Natural killer cell (primary cell): ENCODE measurements at places on chromosomes 7 and 10.
A peak's percentile ranks its signal among the peaks of the same experiment; 100 is the strongest.

GRCh38 chr7:11616466-11616865 lies 215.5 kb downstream of the THSD7A start:
- DNase-seq = no peak

DNA sequence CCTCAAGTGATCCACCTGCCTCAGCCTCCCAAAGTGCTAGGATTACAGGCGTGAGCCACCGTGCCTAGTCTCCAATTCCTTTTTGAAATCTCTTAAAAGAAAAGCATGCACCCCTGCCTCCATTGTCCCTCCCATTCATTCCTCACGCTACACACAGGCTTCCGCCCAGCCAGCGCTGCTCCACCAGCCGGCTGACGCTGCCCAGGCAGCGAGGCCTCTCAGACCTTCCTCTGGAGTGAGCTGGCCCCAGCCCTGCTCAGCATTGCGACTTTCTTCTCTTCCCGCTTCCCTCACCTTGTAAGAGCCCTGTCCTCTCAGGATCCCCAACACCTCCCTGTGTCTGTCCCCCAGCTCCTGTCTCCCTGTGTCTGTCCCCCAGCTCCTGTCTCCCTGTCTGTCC lies 23.6 kb downstream of the RGS10 start:
- no peak for DNase-seq

GRCh38 chr10:43846187-43846680 lies 197.6 kb upstream of the ZNF32 start:
- DNase-seq = peak; percentile 50

DNA sequence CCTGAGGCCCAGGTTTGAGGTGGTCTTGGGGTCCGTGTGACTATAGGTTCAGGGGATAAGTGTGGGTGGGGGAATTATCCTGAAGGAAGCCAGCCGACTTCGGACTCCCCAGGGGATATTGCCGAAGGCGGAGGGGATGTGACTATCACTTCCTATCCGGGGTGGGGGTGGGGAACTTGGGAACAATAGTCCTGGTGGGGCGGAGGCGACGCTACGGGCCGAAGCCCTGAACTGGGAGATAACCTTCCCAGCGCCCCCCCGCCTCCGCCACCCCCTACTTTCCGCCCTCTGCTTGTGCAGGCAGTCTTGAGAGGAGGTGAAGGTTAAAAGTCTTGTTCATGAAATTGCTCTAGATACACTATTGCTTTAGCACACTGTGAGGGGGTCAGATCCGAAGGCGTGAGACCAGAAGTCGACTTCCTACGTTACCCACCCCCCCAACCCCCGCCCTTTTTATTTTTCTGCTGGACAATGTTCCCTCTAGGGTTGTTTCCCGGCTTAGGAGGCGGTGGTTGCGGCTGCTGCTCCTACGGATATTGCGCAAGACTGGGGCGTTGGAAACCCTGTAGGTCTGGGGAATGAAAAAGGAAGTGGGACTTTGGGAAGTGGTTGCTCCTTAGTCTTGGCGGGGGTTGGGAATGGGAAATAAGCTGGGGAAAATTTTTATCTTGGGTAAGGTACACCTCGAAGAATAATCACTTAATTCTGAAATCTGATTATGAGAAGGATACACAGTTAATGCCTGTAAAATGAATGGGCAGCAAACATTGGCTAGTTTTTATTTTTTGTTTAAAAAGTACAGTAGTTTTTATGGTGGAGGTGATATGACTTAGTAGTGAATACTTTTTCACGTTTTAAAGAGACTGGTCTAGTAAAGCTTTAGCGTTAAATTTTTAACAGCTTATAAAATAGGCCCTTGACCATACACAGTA lies 1.5 kb downstream of the PTPN12 start:
- no peak for DNase-seq

DNA sequence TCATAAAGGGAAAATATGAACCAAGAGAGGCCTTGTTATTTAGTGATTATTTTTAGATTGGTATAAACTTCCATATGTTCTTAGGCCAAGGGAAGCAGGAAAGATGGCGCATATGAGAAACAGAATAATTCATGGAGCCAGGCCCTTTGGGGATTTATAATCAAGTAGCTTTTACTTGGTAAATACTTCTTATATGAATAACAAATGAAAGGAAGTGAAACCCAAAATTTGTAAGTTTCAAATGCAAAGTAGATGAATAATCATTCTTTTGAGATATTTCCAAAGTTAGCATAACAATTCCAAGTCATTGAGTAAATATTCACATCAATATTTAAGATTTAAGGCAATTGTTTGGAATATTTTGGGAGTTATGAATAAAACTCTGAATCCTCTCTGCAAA lies 13.9 kb upstream of the OPTN start:
- no peak for DNase-seq

GRCh38 chr10:133259602-133259989 lies 17.1 kb downstream of the ADAM8 start:
- DNase-seq = no peak

DNA sequence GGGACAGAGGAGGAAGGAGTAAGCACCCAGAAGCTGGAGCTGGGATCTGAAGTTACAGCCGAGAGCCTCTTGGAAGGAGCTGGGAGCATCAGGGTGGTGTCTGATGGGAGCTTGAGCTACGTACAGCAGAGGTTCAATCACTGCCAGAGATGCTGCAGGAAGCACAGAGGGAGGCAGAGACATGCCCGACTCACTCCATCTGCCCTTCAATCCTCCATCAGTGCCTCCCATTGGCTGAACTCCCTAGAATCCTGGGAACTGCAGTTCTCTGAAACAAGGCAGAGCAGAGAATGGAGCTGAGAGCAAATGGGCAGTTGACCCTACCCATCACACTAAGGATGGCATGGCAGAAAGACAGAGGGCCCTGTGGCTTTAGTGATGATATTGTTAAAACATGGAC lies 40.0 kb upstream of the CTBP2 start:
- DNase-seq = no peak

- no peak for DNase-seq
Observed at GRCh38 chr10:21427804-21428481, 97.5 kb downstream of the SKIDA1 start.

DNA sequence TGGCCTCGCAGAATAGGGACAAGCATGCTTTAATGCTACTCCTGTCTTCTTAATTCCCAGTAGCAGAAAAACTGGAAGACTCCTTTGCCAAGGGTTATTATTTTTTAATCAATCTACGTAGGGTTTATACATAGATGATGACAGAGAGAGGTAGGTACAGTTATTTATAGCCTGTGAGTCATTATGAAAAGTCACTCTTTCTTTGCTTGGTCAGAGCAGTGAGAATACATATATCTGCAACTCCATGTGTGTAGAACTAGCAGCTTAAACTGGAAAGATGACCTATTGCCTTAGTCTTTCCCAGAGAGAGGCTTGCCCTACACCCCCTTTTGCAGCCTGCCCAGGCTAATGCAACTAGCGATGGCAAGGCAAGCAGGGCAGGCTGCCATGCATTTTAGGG lies 1050.6 kb downstream of the NRG3 start:
- DNase-seq = no peak

- no peak for DNase-seq
Observed at GRCh38 chr10:16367621-16368292, 69.1 kb upstream of the PTER start.

- no peak for DNase-seq
Observed at GRCh38 chr10:114751856-114752255, 69.7 kb upstream of the FHIP2A start.

GRCh38 chr10:105837951-105838350 lies 1196.9 kb downstream of the SORCS3 start:
- peak; percentile 40 for DNase-seq

DNA sequence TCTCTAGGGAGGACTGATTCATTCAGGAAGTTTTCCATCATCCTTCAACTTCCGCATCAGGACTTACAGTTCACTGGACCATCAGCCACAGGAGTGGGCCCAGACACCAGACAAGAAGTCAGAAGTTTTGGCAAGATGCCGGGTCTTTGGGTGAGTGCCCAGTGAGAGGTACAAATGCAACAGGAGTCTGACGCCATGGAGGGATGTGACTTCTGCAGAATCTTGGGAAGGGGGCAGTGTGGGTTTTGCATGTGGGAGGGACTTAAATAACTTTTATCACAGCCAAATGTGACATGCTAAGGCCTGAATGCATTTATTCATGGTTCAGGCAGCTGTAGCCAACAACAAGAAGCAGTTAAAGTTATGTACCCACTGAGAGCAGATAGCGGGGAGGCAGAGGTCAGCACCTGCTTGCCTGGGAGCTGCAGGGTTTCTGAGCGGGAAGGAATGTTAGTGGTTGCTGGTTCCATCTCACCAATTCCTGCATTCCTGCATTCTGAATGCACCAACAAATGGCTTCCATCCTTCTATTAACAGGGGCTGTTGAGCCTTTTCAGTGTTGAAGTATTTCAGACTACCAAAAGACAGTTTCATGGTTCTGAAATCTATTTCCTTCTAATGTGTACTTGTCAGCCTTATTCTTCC lies 375.2 kb downstream of the PAXIP1 start:
- DNase-seq = no peak

DNA sequence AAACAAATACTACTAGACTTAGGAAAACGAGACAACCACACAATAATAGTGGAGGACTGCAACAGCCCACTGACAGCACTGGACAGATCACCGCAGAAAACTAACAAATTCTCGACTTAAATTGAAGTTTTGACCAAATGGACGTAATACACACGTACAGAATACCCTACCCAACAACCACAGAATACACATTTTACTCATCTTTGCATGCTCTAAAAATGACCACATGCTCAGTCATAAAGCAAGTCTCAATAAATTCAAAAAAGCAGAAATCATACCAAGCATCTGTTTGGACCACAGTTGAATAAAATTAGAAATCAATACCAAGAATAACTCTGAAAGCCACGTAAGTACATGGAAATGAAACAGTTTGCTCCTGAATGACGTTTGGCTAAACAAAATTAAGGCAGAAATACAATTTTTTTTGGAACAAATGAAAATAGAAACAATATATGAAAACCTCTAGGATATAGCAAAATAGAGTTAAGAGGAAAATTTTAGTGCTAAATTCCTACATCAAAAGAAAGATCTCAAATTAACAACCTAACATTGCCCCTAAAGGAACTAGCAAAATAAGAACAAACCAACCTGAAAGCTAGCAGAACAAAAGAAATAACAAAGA lies 30.6 kb downstream of the MAPK8 start:
- no peak for DNase-seq

DNA sequence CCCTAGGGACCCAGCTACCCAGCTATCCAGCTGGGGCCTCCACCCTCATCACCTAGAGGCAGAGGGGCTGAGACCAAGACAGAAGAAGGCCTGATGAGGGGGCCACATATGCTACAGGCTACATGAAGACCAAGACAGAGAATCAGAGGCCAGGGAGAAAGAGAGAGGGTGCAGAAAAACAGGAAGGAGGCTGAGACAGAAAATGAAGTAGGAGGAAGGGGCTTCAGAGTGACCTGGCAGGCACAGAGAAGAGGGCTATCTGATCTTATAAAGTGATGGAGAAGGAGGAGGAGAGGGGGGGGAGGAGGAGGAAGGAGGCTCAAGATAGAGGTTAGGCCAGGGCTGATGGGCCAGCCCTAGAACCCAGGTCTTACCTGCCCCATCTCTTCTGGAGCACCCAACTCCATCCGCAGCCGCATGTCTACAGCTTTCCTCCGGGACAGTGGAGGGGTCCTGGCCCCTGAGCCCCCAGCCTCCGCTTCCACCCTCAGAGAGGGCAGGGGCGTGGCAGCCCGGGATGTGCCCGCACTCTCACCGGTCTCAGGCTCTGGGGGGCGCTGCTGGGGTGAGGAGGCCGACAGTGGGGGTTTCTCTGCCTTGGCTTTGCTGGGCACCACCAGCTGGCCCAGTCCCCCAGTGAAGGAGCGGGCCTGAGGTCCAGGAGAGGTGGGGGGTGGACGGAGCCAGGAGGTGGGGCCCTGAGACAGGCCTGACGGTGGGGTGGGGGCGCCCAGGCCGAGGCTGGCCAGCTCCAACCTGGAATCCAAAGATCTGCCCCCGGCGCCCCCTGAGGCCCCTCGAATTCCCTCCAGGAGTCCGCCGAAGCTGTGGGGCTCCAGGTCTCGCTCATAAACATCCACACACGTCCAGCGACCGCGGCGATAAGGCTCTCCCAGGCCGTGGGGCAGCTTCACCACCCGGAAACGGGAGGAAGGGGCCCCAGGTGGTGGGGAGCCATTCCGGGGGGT lies 1.8 kb downstream of the TSC22D4 start:
- peak; percentile 59 for DNase-seq

- no peak for DNase-seq
Observed at GRCh38 chr10:43980313-43980712, 331.6 kb upstream of the ZNF32 start.

GRCh38 chr7:24931844-24932243 lies 48.1 kb downstream of the OSBPL3 start:
- no peak for DNase-seq

GRCh38 chr10:131144196-131144595 lies 167.3 kb downstream of the TCERG1L start:
- DNase-seq = no peak

DNA sequence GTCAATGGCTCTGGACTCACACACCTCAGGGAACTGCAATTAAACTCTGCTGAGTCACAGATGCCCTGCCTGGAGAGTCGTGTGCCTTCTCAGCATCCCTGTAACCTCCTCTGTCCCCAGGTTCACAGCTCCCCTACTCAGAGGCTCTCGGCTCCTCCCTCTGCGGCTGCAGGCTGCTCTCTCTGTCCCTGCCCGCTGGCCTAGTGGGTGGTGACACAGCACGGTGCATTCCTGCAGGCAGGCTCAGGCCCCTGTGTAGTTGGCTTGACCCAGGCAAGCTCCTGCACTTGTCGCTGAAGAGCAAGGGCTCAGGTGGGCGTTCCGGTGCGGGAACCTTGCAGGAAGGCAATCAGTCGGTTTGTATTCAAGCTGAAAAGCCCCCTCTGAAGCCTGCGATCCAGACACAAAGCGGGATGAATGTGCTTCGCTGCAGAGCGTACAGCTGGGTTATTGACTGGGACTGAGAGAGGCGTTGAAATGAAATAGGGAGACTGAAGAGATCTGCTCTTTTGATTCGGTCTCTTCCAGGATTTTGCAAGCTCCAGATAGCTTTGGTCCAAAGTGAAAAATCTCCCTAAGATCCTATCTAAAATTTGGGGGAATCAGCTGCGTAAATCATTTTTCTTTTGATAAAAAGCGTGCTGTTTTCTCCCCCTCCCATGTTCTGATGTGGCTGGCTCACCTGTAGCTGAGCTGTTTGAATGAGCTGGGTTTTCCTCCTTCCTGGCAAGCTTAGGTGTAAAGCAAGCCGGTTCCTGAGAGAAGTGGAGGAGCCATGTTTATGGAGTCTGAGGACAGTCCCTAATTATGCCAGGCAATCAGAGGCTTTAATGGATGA lies 208.7 kb upstream of the PHYHIPL start:
- DNase-seq = no peak

GRCh38 chr7:16211402-16211925 lies 209.9 kb downstream of the CRPPA start:
- no peak for DNase-seq

DNA sequence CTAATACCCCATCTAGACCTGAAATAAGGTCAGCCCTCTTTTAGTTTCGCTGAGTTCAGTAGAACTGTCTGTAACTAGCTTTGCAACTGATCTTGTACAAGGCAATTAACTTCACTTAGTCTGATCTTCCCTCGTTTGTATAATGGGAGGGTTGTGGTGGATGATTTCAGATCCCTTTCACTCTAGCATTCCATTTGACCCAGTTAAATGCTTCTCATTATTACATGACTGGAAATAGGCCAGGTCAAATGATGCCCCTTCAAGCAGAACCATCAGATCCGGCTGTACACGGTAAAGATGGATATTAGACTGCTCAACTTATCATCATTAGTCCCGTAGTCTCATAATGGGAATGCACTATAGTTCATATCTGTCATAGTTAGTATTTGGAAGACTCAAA lies 1009.0 kb downstream of the LRMDA start:
- no peak for DNase-seq
